ENCODE measurements at places on chromosomes 12 and 14.

GRCh38 chr12:69688471-69689427, 10.4 kb downstream of the BEST3 start:
- no peak for DNase-seq

GRCh38 chr12:53046655-53047220, 3.1 kb upstream of the TNS2 start:
- DNase-seq = peak; percentile 47

DNA sequence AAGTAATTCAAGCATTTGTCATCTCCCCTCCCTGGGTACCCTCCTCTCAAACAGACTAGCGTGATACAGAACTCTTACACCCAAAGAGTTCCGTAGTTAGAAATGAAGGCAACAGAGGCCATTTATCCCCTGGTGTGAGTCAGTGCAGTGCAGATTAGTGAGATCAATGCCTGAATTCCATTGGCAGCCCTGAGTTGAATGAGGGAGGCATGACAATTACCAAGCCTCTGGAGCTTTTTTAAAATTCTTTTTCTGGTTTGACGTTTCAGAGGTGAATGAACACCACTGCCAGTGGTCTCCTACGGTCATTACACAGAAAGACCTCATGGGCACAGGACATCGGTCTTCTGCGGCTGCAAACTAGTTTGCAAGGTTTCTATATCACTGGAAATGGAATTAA, 94.4 kb downstream of the PRIMA1 start:
- no peak for DNase-seq

GRCh38 chr12:91274916-91275315, 92.3 kb upstream of the DCN start:
- no peak for DNase-seq

DNA sequence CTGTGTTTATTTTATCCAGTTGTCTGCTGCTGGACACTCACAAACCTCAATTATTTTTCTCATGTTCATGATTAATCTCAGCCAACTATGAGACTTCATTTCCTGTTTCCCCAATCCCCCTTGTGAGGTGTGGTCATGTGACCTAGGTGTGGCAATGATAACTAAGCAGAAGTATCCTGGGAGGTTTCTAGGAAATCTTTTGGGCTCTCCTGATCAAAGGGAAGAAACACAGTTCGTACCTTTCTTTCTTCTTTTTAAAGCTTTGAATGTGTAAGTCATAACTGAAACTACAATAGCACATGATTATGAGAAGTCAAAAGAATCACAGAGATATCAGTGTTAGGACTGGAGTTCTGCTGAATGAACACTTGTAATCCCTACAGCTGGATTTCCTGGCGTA, 34.4 kb upstream of the MANSC4 start:
- no peak for DNase-seq

GRCh38 chr12:77343291-77343690, 277.9 kb upstream of the E2F7 start:
- no peak for DNase-seq

DNA sequence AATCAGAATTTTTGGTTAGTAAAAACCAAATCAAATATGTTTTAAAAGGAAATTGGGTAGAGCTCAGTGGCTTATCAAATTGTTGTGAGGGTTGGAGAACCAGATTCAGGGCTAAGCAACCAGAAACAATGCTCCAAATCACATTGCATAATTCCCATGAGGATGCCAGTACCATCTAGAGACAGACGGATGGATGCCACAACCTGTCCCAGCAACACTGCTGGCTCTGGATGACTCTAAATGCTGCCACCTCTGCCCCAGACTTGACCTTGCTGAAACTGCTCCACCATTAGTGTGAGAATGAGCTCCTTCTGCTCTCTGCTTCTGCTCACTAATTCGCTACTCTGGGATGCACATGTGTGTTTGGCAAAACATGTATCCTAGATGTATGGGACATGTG, 43.9 kb downstream of the FRS2 start:
- no peak for DNase-seq

DNA sequence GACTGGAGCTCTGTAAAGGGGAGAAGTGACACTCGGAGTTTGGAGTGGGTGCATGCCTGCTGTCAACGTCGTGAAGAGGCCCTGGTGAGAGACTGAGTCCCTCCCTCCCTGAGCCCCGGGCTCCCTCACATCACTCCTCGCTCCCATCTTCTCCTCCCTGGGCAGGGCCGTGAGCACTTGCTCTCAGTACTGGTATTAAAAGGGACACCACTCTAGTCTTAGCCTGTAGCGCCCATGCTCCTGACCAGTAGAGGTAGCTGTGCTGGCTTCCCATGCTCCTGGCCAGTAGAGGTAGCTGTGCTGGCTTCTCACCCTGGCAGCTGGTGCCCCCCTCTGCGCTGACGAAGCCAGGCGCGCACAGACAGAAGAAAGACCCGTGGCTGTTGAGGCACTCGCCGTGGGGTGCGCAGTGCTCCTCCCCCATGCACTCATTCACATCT, 14.7 kb downstream of the ISCA2 start:
- DNase-seq = no peak

DNA sequence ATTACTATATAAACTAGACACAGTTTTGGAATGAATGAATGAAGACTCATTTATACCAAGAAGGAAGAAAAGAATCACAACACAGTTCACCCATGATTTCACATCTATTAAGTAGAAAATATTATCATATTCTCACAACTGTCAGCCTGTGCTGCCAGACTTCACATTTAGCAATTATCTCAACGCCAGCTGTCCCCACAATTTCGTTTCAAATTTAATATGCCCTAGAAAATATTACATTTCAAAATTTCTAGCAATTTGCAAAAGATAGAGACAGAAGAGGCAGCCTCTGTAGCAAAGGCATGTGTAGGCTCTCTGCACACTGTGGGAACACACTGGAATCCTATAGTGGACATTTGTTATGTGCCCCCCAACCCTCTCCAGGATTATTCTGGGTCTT, 83.6 kb downstream of the ANKS1B start:
- DNase-seq = no peak

- DNase-seq = peak; percentile 1
Observed at GRCh38 chr12:14691560-14691959, 4.8 kb downstream of the GUCY2C start.
